ENCODE measurements at places on chromosomes 1 and 21. TPM values are rescaled to one million over a fixed set of nuclear protein-coding genes. Genes with fewer than 3 reads are reported as not detected.

ZMYND12 gene
- total RNA-seq: 0.21 TPM

HFM1 gene
- not detected for total RNA-seq

KRTAP11-1 gene
- not detected for total RNA-seq

LRIG2 gene
- 3.6 TPM for total RNA-seq

SPRR3 gene
- 0.20 TPM for total RNA-seq

HUNK gene
- total RNA-seq: not detected
